Cortex of kidney (tissue), 1 donor: ENCODE measurements at places on chromosomes 6 and 20.

DNA sequence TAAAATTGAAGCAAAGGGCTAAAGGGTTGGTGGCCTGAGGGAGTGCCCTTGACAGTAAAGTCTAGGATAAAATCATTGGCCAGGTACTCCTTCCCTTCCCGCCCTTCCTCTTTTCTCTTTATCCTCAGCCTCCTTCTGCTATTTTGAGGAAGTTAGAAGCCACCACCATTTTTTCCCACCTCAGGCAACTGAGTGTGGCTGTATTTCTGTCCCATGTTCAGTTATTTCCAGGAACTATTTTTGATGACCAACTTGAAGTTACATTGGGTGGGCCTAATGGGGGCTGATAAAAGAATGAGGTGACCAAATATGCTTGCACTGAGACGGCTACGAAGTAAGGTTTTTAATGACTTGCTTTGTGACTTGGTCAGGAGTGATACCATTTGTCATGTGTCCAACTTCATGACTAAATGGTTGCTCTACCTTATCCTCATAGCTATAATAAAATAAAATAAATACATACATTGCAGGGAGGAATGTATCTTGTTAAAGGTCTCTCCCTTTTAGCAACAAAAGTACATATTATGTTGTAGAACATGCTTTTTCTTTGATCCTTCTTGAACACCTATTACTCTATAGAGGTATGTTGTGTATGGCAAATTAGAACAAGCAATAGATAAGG lies 12.0 kb downstream of the PTPN1 start:
- DNase-seq, result no peak

- no peak for DNase-seq
Measured at GRCh38 chr20:36144336-36144735, 10.2 kb upstream of the EPB41L1 start.

GRCh38 chr20:46307139-46307998 lies 929 bp downstream of the CDH22 start:
- DNase-seq, result no peak

DNA sequence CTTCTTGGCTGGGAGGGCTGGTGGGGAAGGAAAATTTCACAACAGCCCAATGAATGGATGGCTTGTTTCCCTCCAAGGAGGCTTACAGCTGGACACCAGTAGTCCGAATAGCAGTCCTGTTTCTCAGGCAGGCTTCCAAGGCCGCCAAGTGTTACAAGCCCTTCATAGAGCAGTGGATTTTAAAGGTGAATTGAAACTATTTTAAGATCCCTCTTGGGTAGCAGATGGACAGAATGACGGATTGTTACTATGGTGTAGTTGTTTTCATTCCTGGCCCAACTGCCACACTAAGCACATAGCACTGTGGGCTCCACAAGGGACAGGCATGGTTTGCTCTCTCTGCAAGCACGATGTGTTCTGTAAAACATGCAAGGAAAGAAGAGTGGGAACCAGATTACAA lies 203.3 kb upstream of the TAB2 start:
- no peak for DNase-seq

GRCh38 chr6:110509617-110510241 lies 33.3 kb upstream of the SLC22A16 start:
- DNase-seq, result no peak

DNA sequence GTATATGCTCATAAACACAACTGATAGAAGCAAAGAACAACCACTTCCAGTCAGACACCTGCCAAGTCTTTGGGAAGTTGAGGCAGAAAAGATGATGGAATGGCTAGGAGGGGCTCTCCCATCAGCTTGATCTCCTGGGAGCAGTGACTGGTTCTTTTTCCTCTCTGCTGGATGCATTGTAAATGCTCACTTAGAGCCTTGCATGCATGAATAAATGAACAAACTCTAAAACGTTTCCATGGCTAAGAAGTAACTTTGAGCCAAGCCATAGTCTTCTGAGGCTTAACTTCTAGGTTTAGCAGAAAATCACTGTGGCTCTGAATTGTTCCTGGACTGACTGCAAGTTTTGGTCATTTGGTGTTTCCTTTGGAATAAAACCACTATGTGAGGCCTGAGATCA lies 166.4 kb upstream of the CITED2 start:
- DNase-seq, result no peak

GRCh38 chr6:39769012-39769411 lies 23.2 kb upstream of the DAAM2 start:
- DNase-seq, result no peak

DNA sequence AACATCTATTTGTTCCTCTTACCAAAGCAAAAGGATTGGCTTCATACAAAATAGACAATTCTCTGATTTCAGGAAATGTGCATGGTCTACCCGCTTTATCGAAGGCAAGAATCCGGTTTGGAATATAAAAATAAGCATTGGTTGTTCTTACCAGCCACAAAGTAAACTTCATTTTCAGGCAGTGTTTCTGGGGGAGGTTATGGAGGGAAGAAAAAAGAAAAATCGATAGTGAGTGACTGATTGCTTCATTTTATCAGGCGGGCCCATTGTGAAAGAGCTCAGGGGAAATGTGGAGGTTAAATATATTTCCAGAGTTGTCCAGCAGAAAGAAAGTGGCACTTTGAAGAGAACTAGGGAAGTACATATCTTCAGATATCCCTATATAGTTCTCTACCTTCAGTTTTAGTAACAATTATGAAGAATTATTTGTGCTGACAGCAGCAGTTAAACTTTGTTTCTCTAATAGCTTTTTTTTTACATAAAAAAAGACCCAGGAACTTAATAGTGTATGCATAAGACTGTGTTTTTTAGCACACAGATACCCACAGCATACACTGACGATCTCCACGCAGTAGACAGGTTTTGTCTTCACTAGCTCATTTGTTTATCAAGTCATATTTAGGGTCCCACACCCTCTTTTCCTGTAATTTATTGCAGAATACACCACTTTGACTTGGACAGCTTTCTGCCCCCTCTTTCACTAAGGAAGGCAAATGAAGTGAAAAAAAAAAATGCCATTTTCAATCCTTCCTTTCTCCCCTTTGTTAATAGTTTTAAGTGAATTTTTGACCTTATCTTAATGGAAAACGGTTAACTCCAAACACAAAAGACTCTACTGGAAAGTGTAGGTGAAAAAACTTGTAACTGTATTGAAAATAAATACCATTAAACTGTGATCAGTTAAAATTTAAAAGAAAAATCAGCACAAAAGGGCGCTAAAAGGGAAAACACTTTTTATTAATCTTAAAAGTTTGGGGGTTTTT lies 2.9 kb downstream of the POU3F2 start:
- DNase-seq, result no peak

GRCh38 chr20:60999250-60999649 lies 252.8 kb upstream of the CDH4 start:
- DNase-seq, result no peak

- no peak for DNase-seq
Measured at GRCh38 chr20:64271636-64272035, 16.1 kb downstream of the PCMTD2 start.

DNA sequence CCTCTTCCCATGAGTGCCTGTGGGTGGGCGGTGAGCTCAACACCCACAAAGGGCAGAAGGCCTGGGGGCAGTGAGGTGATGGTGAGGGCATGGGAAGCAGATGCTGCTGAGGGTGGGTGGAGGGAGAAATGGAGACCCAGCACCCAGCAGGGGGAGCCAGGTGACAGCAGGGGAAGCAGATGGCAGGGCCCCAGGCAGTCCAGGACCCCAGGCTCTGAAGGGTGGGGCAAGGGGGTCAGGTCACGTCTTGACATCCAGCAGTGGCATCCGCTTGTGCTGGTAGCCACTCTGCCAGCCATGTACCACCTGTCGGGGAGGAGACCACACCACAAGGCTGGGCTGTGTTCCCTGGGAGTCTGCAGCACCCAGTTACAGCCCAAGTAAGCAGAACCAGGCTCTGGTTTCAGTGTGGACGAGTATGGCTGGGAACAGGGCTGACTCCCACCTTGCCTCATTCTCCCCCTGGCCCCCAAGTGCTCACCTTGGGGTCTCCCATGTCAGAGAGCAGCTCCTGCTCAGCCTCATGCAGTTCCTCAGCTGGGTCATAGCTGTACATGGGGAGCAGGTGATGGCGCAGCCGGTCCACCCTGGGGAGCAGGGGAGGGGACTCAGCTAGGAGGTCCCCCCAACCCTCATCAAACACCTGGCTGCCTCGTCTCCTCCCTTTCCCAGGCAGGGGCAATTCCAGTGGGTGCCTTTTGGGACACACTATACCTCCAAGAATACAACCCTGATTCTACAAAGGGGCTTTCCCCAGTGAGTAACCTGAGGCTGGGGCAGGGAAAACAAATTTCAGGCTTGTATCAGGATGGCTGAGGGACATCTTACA lies 2.0 kb downstream of the SMIM29 start:
- DNase-seq, result no peak

GRCh38 chr20:41044409-41045062 lies 15.9 kb downstream of the TOP1 start:
- DNase-seq, result no peak

DNA sequence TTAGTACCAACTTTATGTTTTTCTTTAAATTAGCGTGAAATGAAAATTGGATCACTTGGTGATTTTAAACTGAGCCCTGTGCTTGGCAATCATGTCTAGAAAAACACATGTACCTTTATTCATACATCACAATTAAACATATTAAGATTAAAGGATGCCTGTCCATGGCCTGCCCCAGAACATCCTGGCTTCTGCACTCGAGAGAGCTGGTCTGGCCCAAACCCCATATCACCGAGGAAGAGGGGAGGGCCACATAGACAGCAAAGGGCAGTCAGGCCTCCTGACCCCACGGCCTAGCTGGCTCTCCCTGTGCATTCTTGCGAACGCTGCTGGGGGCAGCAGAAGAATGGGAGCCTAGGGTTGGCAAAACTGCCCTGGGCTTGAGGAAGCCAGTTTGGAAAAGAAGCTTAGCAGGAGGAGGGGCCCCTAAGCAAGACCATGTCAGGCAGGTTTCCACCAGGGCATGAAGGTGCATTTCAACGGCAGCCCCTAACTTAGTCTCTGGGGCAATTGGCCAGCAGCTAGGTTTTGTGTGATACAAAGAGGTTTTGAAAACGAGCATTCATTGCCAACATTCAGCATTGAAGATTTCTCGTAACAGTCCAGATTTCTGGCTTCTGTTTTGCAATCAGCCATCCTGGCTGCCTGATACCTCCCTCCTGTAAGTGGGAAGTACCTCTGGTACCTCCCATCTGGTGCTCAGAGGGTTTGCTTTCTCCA lies 8.6 kb downstream of the BPIFB3 start:
- DNase-seq, result no peak

DNA sequence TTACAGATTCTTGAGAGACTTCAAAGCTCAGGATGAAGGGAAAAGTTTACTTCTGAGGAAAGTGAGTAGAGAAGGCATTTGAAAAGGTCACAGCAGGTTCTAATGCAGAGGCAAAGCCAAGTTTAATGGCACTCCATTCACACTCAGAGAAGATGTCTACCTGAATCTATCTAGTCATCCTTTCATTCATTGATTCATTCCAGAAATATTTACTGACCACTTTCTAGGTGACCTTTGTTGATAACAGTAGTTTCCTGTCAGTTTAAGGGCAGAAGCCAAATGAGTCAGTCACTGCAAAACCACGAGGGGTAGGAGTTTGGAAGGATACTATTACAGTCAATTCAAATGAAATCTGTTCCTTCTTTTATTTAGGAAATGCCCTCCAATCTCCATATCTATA lies 30.8 kb downstream of the FBXO5 start:
- DNase-seq, result no peak

- DNase-seq, result no peak
Measured at GRCh38 chr6:111980971-111981840, 72.7 kb upstream of the CCN6 start.

GRCh38 chr6:163529605-163530004 lies 115.1 kb downstream of the QKI start:
- no peak for DNase-seq

DNA sequence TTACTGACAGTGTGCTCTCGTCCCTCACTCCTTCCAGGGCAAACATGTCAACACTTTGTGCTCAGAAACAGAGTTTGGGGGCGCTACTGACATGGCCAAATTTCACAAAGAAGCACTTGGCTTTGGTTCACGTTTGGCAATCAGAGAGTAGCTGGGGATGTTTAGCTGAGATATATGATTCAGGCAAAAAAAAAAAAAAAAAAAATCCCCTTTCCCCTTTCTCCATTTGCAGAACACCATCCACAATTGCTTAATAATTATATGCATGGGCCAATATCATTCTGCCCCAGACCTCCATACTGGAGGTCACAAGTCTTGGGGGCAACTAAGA lies 128.4 kb upstream of the ADGRF1 start:
- DNase-seq, result no peak

- DNase-seq, result no peak
Measured at GRCh38 chr20:7776148-7776547, 164.1 kb downstream of the HAO1 start.

DNA sequence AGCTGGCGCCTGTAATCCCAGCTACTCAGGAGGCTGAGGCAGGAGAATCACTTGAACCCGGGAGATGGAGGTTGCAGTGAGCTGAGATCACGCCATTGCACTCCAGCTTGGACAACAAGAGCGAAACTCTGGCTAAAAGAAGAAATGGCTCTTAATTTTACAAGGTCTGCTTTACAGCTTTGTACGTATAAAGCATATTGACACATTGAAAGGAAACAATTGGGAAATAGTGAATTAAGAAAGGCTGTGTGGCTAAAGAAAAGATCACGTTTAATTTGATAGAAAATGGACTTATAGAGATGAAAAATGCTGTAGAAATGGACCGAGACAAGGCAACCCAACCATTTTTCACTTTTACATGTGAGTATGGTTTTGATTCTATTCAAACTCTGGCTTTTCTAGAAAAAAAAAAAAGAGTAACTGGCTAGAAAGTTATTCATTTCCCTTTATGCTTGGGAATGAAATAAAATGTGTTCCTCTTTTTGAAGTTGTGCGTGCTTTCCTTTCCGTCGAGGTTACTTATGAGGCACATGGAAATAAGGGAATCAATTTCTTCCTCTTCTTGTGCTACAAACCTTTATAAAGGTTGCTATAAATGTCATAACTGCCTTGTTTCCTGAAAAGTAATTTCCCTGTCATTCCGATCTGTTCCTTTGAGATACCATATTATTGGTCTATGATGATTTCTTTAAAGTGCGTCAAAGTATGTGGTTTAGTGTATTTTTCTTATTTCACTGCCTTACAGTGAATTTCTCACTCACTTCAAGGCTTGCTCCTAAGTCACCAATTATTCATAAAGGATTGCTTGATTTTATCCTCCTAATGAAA lies 29.4 kb downstream of the PFDN4 start:
- no peak for DNase-seq

DNA sequence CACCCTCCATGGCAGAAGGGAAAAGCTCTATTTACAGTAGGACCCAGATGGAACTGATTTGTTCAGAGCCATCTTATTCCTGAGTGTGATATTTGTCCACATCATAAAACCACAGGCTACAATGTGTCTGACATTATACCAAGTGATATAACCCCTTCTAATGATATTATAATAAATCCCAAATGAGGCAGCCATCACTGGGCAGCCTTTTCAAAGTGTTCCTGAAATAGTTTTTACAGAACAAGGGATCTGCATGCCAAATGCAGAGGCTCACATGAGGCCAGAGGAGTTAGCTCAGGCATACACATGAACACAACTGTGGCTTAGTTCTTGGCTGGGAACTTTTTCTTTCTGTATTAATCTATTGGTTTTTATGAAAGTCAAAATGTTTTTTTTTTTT lies 207.7 kb downstream of the MAFB start:
- no peak for DNase-seq

- no peak for DNase-seq
Measured at GRCh38 chr20:3557237-3557785, 86.5 kb downstream of the ATRN start.
